ENCODE measurements at places on chromosomes 6 and 20.

DNA sequence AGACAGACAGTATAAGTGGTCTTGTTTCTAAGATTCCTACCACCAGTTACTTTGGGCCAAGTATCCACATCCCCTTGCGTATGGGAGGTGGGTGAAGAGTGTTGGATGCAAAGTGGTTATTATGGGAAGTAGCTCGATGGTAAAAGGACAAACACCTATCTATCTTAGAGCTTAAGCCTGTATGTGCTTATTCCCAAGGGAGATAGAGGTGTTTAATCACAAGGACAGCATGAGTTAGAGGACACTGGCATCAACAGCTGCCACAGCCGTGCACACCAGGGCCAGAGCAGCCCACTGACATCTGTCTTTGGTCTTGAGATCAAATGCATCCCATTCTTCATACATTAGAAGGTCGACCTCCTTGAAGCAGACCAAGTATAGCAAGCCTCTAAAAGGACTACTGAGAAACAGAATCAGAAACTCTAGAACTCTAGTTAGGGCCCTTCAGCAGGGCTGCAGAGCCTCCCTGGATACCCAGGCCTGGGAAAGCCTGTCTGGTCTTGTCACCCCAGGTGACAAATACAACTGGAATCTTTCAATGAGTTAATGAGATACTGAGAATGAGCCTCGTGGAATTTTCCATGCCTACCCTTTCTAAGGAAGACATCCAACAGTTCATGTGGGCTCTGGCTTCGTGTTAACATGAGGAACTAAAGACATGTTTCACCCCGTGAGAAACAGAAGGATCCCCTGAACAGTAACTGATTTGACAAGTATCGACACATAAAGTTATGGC lies 28.7 kb downstream of the TXNDC5 start:
- no peak for DNase-seq

DNA sequence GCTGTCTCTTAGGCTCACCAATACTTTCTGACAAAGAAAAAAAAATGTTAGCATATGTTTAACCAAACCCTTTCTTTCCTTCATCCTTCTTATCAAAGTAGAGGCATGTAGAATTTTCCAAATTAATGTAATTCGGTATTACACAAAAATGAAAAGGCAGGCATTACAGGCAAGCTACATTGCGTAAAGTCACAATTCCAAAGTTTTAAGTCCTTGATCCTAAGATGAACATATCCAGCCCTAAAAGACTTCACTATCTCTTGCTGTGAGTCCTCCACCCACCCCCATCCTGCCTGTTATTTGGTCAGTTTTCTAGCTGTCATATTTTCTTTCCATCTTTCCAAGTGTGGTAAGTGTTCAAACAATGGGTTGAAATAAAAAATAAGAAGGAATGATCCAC lies 12.1 kb upstream of the TENT5A start:
- no peak for DNase-seq

DNA sequence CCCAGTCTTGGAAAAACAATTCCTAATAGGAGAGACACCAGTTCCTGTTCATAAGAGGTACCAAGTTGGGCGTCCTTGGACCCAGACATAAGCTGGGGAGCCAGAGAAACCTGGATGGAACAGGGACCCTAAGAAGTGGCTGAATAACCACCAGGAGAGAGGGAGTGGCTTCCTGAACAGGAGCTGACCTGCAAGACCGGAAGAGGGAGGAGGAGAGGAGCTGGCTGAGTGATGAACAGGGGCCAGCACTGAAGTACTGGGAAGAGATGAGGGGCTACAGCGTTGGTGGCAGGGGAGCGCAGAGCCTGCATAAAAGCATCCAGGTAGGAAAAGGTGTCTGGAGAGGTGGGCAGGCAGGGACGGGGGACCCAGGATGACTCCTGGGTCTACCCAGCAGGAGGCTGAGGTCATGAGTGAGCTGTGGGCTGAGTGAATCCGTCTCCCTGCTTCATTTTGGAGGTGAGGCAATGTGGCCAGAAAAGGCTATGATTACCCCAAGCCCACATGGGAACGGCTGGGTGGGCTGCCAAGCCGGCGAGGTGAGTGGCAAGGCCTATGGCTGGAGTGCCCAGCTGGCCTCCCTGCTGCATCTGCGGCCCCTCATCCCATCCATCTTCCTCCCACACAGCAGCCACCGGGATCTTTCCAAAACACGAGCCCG lies 34.4 kb upstream of the ZFAND3 start:
- DNase-seq: no peak

- no peak for DNase-seq
Measured at GRCh38 chr6:130900913-130901312, 73.7 kb downstream of the SMLR1 start.

DNA sequence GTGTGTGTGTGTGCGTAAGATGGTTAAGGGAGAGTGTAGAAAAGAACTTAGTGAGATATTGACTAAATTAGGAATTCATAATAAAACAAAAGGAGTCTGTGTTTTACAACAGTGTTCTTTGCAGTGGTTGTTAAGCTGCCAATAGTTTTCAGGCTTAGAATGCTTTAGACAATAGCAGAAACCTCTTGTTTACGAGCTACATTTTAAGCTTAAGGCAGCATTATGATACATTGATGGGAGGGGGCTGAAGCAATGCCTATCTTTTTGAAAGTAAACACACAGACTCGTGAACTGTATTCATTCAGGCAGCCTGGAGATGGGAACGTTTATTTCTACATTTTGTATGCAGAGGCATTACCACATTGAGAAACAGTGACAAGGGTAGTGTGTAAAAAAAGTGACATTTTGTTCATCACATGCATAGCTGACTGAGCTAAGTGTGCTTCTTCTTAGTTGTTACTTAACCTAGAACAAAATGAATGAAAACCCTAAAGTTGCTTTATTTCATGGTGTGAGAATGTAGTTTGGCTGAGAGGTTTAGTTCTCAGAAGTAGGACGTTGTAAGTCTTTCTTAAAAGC lies 21.2 kb downstream of the CLVS2 start:
- no peak for DNase-seq

DNA sequence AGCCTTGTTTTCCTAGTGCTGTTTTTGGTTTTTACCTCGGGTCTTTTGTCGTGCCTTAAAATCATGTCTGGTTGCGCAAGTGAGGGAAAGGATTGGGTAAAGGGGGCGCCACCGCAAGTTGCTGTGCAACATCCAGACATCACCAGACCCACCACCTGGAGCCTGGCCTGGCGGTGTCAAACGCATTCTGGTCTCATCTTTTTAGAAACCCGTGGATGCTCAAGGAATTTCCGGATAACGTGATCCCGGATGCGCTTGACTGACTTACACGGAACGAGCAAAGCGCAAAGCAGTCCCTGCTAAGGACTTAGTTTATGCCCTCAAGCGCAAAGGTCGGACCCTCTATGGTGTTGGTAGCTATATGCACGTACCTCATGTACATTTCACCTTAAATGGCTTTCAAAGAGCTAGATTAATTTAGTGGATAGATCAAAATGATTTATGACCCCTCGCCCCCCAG lies 105.2 kb downstream of the OR2B2 start:
- no peak for DNase-seq

DNA sequence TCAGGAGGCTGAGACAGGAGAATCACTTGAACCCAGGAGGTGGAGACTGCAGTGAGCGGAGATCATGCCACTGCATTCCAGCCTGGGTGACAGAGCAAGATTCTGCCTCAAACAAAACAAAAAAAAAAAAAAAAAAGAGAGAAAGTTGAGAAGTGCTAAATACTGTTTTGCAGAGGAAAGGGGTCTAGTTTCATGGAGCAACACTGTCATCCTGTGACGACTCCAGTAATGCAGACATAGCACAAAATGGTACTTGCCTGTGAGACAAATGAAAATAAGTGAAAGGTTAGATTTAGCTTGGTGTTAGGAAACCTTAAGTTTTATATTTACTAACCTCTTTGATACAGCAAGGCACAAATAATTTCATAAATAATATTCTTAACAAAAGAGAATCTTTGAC lies 29.7 kb downstream of the CEP162 start:
- no peak for DNase-seq

- no peak for DNase-seq
Measured at GRCh38 chr20:54115172-54115854, 44.9 kb upstream of the BCAS1 start.

GRCh38 chr6:150314230-150315188 lies 54.3 kb upstream of the IYD start:
- DNase-seq: no peak

- no peak for DNase-seq
Measured at GRCh38 chr6:25601800-25602673, 50.0 kb upstream of the SCGN start.

GRCh38 chr6:100342830-100343229 lies 121.9 kb downstream of the SIM1 start:
- DNase-seq: no peak

GRCh38 chr6:33731751-33732282 lies 14.9 kb downstream of the IP6K3 start:
- no peak for DNase-seq

DNA sequence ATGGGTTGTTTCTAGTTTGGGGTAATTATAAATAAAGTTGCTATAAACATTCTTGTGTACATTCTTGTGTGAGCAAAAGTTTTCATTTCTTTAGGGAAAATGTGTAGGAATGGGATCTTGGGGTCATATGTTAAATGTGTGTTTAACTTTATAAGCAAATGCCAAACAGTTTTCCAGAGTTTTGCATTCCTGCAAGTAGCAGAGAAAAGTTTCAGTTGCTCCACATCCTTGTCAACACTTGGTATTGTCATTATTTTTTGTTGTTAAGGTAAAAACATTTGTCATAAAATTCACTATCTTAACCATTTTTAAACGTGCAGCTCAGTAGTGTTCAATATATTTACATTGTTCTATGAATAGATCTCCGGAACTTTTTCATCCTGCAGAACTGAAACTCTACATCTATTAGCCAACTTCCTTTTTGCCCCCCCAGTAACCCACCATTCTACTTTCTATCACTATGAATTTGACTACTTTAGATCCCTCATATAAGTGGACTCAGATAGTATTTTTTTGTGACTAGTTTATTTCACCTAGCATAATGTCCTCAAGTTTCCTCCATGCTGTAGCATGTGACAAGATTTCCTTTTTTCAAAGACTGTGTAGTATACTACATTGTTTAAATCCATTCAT lies 48.4 kb downstream of the PHACTR2 start:
- DNase-seq: no peak

DNA sequence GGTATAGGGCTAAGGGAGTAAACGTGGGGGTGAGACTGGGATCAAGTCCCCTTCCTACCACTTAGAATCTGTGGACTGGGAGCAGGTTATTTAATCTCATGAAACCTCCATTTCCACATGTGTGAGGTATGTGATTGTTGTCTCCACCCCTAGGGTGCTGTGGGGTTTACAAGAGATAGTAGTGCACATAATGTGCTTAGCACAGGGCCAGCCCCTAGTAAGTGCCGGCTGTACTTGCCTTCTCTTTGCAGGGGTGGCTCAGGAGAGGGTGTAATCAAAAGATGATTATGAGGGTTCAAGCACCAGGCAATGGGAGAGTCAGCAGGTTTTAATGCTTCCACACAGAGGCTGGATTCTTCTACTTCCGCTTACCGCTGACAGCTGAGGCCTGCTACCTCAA lies 6.9 kb downstream of the NT5E start:
- DNase-seq: no peak

DNA sequence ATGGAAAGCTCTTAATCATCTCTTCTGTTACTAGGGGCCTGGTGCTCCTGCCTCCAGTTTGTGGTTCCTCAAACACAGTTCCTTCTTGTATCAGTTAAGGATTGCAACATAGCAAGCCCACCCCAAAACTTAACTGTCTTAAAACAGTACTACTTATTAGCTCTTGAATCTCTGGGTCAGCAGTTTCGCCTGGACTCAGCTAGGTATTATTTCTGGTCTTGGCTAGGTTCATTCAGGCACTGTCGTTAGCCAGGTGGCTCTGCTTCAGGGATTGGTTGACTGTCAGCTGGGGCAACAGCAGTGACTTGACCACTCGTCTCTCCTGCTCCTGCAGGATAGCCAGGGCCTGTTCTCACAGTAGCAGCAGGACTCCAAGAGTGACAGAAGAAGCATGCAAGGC lies 30.0 kb upstream of the RALY start:
- no peak for DNase-seq

DNA sequence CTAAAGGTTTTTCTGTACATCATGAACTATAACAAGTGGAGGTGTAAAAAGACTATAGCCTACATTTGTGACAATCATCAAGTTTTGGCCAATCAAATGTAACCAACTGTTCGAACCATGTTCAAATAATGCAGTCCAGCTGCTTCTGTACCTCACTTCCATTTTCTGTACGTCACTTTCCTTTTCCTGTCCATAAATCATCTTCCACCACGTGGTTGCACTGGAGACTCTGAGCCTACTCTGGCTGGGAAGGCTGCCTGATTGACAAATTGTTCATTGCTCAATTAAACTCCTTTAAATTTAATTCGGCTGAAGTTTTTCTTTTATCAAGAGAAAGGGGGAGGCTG lies 270.4 kb upstream of the JARID2 start:
- no peak for DNase-seq

DNA sequence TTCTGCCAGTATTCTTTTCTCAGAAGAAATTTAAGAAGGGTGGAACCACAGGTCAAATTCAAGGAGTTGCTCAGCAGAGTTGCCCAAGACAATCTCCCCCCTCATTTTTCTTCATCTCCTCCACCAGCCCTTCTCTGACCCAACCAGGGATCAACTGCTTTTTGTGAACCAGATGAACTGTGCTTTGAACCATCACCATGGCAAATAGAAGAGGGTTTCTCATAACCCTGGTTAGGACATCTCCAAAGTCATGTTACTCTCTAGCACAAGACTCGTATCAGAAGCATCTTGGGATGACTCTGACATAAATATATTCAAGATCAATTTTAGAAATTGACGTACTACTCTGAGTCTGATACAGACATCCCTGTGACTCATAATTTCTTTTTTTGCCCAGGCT lies 130.7 kb downstream of the ALDH8A1 start:
- DNase-seq: no peak

DNA sequence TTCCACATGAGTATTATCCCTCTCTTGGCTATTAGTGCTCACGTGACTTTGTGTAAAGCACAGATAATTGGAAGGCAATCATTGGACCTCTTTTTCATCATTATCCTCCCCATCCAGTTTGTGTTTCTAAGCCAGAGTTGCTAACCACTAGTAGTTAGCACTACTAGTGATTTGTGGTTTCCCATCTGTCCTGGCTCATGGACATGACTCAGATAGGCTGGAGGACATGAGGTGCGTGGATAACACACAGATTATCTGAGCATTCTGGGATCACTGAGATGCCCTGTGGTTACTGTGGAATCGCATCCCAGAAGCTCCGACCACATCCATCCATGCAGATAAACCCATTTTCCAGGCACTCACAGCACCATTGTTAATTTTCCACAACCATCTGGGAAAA lies 123.8 kb upstream of the NAA20 start:
- no peak for DNase-seq

DNA sequence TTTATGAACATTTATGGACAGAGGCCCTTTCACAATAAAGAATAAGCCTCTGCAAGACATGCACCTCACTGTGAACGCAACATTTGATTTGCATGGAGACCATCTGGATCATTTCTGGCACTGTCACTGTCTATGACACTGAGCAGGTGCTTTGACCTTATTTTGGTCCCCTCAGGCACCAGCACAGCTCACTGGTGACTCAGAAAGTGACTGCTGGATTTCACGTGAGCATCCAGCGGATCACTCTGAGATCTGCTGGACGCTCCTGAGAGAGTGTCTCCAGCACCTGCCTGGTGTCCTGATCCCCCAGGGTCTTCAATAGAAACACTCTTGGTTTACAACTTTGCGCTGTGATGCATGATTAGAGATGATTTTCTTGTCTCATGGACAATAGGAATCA lies 375.7 kb downstream of the TENT5A start:
- no peak for DNase-seq

- DNase-seq: no peak
Measured at GRCh38 chr6:12229332-12229731, 60.8 kb upstream of the EDN1 start.

All from stimulated activated CD8-positive, alpha-beta memory T cell treated with anti-CD3 and anti-CD28 coated beads, Interleukin-7, amount 100 ng/mL, for 24 hours (primary cell).